ENCODE measurements at places on chromosomes 5 and 9.

- no peak for DNase-seq
Measured at GRCh38 chr5:4198461-4198860, 602.8 kb downstream of the IRX1 start.

DNA sequence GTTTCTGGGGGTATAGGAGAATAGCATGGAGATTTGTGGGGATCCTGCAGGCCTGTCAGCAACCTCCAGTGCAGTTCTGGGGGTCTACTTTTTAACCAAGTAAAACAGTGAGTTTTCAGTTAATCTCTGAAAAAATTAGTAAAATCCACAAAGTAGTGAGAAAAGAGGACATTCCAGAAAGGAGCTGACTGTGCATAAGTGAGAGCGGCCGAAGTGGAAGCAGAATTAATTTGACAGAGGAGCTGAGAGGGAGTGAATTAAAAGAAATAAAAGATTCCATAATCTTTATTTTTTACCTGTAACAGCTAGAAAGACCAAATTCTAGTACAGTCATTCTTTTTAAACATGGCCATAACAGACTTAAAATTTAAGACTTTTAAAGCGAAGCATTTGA is 149.2 kb downstream of the SGCD start:
- no peak for DNase-seq

- no peak for DNase-seq
Measured at GRCh38 chr5:5480481-5481111, 58.1 kb downstream of the ICE1 start.

GRCh38 chr9:98709968-98710965 is 1.5 kb upstream of the GABBR2 start:
- DNase-seq: no peak

- no peak for DNase-seq
Measured at GRCh38 chr9:73172901-73173215, 21.2 kb downstream of the ANXA1 start.

All from COLO829 (cell line).